Activated naive CD4-positive, alpha-beta T cell treated with anti-CD3 and anti-CD28 coated beads, Interleukin-2, amount 50 U/mL, for 72 hours (primary cell): ENCODE measurements at places on chromosomes 4 and X. TPM values are rescaled to one million over a fixed set of nuclear protein-coding genes. Genes with fewer than 3 reads are reported as not detected.

- no peak for DNase-seq
Measured at GRCh38 chrX:371907-372306, 14.8 kb downstream of the PPP2R3B start.

PDE6B gene
- 8.4 TPM for total RNA-seq

- peak; percentile 4 for DNase-seq
Measured at GRCh38 chrX:103607364-103608305, at the start of gene TCEAL3. TCEAL3 (plus strand) TSS chrX:103607963; CDS start chrX:103609065, 1,102 bp downstream.

ATP10D gene
- 11.3 TPM for total RNA-seq
